ENCODE measurements at places on chromosomes 1 and 21.

DNA sequence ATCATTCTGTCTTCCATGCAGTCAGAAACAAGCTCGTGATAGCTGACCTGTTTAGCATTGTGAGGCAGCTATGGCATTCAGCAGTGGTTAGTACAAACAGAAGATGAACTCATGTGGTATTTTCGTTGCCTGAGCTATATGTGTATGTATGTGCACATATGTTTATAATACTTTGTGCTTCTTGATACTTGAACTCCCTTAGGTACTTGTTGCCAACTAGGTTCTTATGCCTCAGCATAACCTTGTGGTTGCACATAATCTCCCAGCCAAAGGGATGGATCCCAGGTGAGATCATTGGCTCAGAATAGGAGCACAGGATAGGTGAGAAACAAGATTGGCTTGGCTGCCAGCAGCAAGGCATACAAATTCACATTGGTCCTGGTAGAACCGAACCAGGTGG, 86.1 kb downstream of the VPS26C start:
- DNase-seq: no peak

GRCh38 chr21:22679207-22679606, 1681.0 kb downstream of the NCAM2 start:
- DNase-seq: no peak

DNA sequence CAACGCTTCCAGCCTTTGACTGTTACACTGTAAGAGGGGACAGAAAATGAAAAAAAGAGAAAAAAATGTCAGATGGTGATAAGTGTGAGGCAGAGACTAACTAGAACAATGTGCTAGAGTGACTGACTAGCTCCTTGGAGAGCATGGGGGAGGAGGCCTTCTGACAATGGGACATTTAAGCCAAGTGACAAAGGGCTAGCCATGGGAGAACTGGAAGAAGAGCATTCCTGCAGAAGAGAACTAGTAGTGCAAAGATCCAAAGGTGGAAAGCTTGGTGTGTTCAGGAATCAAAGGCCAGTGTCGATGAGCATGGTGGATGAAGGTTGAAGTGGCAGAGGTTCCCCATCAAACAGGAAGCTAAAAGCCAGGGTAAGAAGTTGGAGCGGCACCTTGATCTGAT, 25.8 kb downstream of the STYXL2 start:
- DNase-seq: no peak

GRCh38 chr1:43858324-43858723, 75.3 kb upstream of the ARTN start:
- no peak for DNase-seq

- no peak for DNase-seq
Measured at GRCh38 chr1:147516157-147516917, 25.0 kb upstream of the BCL9 start.

GRCh38 chr21:37342046-37342632, 24.4 kb upstream of the DYRK1A start:
- DNase-seq: no peak
